ENCODE measurements at places on chromosomes 5 and 9.

GRCh38 chr9:90827181-90827871 lies 25.7 kb downstream of the SYK start:
- DNase-seq, result no peak

DNA sequence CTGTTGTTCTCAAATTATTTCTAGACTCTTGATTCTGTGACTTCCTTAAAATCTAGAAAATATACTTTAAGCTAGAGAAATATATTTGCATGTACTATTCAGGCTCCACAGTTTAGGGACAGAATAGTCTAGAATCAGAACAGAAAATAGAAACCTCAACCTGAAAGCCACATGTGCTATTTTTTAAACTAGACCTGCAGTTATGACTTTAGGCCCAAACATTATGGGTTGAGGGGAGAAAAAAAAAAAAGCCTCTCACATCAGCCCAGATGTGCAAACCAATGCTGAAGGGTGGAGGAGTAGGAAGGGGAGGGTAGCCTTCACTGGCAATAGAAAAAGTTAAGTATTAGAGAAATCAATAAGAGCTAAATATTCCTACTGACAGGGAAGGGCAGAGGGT lies 35.7 kb downstream of the ELL2 start:
- no peak for DNase-seq

GRCh38 chr9:27385606-27386322 lies 88.8 kb upstream of the EQTN start:
- DNase-seq, result no peak

GRCh38 chr9:132005899-132006298 lies 73.8 kb downstream of the MED27 start:
- no peak for DNase-seq

- DNase-seq, result no peak
Measured at GRCh38 chr9:124164811-124165210, 92.9 kb upstream of the NEK6 start.

DNA sequence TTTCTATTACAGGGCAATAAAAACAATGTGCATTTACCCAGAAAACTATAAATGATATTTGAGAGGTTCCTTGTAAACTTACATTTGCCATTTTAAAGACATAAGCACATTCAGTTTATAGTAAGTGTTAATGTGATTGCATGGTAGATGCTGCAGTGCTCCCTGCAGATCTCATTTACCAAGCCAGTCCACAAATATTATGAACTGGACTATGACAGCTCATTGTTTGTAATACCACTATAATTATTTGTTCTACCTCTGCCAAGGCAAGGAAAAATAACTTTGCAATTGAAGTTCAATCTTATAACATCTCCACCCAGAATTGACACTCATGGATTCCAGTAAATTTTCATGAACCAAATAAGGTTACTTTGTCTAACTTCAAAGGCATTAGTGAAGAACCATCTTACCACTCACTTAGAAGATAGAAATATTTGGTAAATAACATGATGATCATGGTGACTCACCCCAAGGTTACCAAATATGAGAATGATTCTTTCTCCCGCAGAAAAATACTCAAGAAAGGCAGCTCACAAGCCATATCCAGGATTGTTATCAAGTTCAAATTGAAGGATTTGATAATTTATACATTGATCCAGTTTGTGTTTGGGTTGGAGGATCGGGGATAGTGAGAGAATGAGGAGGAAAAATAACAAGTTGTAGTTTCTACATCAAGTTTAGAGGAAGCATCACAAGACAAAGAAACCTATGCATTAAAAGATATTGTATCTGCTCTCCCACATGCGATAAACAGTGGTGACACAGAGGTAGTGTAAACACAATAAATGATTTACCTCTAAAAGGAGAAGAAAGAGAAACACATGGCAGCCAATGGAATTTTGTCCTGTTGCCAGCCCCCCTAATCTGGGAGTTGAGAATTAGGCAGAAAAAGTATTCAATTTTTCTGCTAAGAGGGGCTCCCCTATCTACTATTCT lies 29.5 kb downstream of the CDH9 start:
- DNase-seq, result no peak

DNA sequence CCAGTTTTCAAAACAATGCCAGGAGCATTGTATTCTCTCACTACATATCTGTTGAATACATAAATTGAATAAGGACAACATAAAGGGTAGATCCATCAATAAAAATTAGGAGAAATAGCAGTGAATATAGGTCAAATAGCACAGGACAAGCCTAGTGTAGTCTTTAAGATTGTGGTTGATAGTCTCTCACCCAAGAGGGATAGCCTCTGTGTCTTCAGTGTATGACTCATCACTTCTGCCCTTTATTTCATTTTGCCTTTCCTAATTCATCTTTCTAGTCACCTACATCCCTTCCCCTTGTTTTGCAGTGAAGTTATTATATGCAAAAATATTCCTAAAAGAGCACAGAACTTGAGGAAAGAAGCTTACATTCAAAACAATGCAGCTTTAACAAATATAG lies 335.0 kb upstream of the TUSC1 start:
- no peak for DNase-seq

GRCh38 chr5:111954516-111955395 lies 197.8 kb upstream of the NREP start:
- DNase-seq, result no peak

DNA sequence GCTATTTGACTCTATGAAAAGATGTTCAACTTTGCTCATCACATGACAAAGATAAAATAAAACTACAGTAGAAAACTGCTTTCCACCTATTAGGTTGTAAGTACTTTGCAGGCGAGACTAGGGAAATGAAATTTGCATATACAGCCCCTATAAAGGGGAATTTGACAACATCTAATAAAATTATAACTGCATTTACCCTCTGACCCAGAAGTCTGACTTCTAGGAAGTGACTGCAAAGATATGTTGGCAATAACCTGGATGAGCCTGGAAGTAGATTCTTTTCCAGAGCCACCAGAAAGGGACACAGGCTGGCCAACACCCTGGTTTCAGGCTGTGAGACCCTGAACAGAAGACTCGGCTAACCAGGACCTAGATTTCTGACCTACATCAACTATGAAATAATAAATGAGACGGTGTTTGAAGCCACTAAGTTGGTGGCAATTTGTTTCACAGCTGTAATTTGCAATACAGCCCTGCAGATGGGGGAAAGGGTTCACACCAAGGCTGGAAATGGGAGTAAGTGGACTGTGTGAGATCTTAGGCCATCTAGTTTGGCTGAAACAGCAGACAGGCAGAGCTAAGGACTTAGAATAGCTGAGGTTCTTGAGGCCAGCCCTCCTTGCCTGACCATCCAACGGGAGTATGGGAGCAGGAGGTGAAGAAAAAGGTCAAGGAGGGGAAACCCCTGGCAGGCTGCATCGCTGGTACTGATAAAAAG lies 106.6 kb downstream of the SIL1 start:
- DNase-seq, result no peak

GRCh38 chr5:44675296-44675695 lies 133.5 kb upstream of the MRPS30 start:
- DNase-seq, result no peak

DNA sequence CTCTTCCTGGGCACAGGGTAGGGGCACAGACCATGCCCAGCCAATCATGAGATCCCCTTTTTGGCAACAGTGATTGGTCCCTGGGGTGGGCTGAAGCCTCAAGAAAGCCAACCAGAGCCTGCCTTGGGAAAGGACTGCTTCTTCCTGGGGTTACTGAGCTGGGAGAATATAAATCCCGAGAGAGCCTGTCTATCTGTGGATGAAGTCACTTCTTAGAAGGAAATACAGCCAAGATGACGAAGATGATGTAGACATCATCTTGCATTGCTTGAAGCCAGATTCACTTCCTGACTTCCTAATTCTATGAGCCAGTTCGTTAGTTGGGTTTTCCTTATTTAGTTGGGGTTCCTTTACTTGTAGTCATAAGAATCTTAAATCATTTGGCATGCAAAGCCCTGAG lies 50.1 kb upstream of the PWWP2A start:
- DNase-seq, result no peak

DNA sequence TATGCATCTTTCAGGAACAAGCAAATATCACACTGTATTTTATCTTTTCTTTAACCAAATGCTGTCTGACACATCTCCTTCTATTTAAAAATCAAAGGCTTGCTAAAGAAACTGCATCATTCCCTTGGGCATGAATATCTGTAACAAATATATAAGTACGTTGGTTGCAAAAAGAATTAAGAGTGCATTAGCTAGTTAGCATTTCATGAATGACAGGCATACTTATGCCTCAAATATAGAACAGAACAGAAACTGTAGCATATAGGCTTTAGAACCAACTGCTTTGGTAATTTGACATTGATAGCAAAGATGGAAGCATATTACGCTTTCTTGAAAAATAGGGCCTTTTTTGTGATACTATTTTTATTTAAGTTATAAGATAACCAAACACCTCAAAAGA lies 761.2 kb downstream of the MAT2B start:
- DNase-seq, result no peak

DNA sequence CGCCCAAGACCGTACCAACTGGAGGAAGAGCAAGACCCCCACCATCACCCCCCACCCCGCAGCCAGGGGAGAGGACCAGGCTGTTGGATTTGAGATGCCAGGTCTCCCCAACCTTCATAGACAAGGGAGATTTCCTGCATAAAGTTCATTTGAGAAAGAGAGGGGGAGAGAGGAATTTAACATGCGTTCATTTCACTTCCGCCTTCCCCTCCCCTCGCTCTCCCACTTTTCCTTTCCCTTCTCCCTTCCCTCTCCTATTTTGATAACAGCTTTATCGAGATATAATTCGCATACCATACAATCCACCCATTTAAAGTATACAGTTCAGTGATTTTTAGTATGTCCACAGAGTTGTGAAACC lies 4.2 kb upstream of the NKX2-5 start:
- no peak for DNase-seq

- no peak for DNase-seq
Measured at GRCh38 chr5:157718519-157718918, 12.7 kb upstream of the THG1L start.

DNA sequence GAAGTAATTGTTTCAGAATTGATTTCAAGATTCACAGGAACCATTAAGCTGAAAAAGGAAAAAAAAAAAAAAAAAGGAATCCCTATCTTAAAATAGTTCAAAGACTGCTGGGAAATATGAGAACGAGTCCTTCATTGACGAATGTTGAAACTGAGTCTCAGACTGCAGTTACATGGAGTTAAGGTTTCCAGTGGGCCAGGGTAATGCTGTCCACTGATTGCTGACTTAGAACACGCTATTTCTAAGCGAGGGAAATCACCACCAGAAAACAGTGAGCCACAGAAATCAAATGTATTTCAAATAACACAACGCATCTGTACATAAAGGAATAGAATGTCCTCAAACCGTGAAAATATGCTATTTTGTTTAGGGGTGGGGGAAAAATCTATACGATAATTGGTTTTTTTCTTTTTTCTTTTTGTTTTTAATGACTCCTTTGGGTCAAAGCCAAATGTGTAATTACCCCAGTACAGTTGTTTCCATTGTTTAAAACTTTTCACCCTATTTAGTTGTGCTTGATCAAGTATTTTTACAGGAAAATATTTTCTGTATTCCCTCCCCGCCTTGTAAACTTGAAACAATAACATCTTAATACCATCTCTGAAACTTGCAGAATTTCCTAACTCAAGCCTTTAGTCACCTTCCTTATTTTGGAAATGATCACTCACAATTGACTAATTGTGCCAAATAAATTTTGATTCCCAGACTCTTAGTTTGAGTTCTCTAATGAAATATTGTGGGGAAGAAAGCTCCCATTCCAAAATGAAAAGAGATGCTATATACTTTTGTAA lies 208.3 kb downstream of the MCTP1 start:
- no peak for DNase-seq

DNA sequence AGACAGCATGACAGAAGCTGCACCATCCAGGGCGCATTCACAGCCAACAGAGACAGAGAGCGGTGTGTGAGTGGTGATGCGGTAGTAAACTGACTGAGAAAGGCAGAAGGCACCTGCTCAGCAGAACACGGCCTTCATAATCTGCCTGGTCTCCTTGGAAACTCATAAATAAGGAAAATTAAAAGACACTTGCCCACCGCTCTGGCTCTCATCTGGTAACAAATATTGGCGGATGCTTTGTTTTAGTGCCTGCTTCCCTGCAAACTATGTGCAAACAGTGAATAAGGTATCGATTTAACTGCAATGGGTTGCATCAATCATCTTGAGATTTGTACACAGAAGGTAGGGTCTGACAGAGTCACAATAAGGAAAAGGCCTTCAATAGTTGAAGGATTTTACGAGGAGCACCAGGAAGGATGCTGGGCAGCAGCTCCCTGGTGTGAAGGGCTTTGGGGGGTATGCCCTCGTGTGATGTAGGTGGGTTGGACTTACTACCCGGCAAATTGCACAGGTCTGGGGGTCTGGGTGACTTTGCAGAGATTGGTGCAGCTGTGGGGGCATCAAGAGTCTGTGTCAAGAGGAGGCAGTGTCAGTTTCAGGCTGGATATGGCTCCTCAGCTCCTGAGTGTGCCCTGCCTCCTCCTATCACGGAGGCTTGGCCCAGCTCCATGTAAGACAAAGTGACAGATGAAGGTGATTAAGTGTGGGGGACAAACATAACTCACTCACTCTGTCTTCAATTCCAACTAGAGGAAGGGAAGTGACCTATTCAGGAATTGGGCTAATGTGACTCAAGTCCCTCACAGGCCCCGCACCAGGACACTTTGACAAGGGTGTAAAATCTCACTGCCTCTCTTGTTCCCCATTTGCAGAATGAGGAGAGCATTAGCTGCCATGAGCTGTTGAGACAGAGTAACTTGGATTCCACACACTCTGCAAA lies 166.7 kb downstream of the ICE1 start:
- no peak for DNase-seq

GRCh38 chr9:125497906-125498305 lies 209.1 kb downstream of the MAPKAP1 start:
- DNase-seq, result no peak

DNA sequence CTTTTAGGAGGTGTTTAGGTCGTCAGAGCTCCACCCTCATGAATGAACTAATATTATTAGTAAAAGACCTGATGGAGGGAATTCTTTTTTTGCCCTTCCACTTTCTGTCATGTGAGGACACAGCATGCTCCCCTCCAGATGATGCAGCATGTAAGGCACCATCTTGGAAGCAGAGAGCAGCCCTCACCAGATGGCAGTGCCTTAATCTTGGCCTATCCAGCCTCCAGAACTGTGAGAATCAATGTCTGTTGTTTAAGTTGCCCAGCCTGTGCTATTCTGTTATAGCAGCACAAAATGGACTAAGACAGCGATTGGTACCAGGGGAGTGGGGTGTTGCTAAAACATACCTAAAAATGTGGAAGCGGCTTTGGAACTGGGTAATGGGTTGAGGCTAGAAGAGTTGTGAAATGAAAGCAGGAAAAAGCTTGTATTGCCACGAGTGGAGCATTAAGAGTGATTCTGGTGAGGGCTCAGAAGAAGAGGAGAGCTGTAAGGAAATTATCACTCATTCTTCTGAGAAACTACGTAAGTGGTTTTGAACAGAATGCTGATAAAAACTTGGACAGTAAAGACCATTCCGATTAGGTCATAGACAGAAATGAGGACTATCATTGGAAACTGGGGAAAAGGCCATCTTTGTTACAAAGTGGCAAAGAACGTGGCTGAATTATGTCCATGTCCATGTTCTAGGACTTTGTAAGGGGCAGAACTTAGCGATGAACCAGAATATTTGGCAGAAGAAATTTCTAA lies 28.6 kb downstream of the PTPDC1 start:
- no peak for DNase-seq

GRCh38 chr5:140365282-140365681 lies 5.3 kb downstream of the SLC4A9 start:
- no peak for DNase-seq

- no peak for DNase-seq
Measured at GRCh38 chr9:128026255-128026772, 40.8 kb downstream of the NAIF1 start.

- no peak for DNase-seq
Measured at GRCh38 chr5:123441408-123441807, 18.2 kb upstream of the CEP120 start.

Measured in NCI-H2081 treated with DMSO at 0.1 percent for 48 hours (cell line).